ENCODE measurements at places on chromosomes 2 and 18. TPM values are rescaled to one million over a fixed set of nuclear protein-coding genes. Genes with fewer than 3 reads are reported as not detected.
A peak's percentile ranks its signal among the peaks of the same experiment; 100 is the strongest.

The IL1A gene
- total RNA-seq: 0.44 TPM

The FLACC1 gene
- 2.9 TPM for total RNA-seq

The ITPRID2 gene
- total RNA-seq: 67.2 TPM

- DNase-seq: no peak
Measured at GRCh38 chr2:230439590-230439989, 23.6 kb downstream of the SP100 start.

The LRATD1 gene
- total RNA-seq: 10.0 TPM

- no peak for DNase-seq
Measured at GRCh38 chr2:191038241-191038725, 24.3 kb upstream of the STAT1 start.

DNA sequence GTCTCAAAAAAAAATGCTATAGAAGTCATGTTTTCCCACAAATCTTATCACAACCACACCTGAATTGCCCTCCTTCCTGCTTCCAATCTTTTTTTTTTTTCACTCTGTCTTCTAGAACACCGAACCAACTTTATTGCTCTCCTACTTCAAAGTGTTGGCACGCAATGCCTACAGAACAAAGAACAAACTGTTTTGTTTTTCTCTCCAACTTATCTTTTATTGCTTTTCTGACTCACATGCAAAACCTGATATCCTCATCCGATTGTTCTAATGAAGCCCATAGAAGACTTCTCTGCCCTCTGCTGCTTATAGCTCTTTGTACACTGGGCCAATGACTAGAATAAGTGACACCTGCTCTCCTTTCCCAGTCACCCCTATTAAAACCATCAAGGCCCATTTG is 602.8 kb downstream of the EPHA4 start:
- DNase-seq: no peak

DNA sequence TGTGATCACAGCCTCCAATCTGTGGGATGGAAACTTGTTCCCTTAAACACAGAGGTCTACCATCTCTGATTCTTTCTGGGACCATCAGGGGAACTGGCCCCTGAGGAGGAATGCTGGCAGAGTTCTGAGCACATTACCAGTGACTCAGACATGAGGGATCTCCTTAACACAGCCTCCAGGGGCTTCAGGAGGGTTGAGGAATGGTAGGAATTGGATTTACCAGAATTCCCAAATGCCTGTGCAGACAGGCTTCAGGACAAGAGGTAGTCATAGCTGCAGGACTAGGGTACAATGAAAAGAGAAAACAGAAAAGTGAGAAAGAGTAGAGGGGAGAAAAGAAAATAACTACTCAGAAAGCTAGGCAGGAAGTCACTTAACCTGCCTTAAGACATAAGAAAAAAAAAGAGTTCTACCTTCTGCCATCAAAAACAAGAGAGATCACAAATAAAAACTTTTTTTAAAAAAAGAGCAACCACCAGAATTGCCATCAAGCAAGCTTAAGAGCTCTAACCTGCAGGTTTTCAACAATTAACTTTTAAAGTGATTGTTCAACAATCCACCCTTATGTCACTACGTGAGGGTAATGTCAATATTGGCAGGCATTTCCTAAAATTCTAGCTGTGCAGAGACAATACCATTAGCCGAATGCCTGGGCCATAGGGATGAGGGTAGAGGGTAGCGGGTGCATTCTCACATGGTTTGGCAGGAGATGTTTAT is 524.4 kb downstream of the BCL11A start:
- peak; percentile 46 for DNase-seq

The ANKRD62 gene
- not detected for total RNA-seq

The KCNF1 gene
- 0.29 TPM for total RNA-seq

The PROM2 gene
- 1.4 TPM for total RNA-seq

- DNase-seq: no peak
Measured at GRCh38 chr18:74609535-74609934, 11.9 kb downstream of the ZNF407 start.

The DIPK1C gene
- total RNA-seq: 0.16 TPM

GRCh38 chr2:46392561-46393346 is 86.6 kb upstream of the TMEM247 start:
- no peak for DNase-seq

The ANKRD53 gene
- 3.2 TPM for total RNA-seq

GRCh38 chr2:228059735-228060134 is 121.8 kb downstream of the SPHKAP start:
- no peak for DNase-seq

GRCh38 chr18:2515908-2516625 is 55.2 kb downstream of the METTL4 start:
- no peak for DNase-seq

The VIL1 gene
- not detected for total RNA-seq

DNA sequence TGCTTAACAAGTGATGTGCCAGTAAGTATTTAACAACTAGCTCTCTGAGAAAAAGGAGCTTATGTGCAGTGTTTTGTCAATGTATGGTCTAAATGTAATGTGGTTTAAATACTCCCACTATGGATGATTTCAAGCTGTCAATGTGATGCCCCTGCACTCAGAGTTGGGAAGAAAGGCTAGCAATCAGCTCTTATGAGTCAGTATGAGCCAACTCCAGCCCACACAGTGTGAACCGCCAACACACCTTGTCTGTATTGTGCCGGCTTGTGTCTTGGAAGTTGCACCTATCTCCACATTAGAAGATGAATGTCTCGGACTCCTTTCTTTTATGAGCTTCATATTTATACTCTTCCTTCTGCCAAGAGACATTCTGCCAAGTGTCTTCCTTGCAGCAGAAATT is 703.8 kb upstream of the RAB6C start:
- DNase-seq: no peak

DNA sequence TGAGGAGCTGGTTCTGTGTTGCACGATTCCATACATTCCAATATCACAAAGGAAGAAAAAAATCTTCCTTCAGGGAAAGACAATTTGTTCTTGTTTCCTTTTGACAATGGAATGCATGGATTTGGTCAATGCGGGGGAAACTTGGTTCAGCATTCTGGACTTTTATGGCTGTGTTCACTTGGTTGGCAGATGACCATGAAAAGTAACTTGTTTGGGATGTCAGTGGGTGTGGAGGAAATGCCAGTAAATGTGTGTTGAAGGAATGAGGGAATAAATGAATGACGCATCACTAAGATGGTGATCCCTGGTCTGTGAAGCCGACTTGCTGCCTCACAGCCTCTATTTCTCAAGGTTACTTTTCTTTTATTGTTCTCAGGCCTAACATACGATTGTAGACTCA is 53.7 kb downstream of the THUMPD2 start:
- DNase-seq: no peak

DNA sequence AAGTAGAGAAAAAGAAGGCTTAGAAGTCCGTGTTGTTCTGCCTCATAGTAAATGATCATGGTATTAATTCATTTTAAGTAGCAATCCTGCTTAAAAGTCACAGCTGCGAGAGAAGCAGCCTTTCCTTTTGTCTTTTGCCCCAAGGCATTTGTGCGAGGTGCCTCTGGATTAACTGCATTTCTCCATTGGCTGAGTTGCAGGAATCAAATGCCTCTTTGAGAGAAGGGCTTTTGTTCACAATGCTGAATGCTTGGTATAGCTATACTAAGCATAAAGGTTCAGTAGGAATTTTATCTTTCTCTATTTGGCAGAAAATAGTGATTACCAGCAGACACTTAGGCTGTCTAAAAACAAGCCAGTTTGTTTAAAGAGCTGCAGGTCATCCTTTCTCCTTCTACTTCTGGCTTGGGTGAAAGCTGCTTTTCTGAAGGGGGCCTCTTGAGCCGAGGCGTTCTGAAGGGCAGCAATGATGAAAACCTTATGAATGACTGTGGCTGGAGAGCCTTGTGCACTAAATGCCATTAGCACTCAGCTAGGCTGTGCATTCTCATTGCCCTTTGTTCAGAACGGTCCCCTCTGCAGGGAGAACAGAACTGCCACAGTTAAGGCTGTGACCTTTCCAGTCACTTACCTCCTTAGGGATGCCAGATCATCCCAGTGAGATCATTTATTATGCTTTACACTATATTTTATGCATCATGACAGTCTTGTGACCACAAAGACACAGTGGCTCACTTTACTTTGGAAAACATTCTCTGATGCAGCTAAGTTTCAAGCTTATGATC is 68.8 kb upstream of the TMEM87B start:
- no peak for DNase-seq

DNA sequence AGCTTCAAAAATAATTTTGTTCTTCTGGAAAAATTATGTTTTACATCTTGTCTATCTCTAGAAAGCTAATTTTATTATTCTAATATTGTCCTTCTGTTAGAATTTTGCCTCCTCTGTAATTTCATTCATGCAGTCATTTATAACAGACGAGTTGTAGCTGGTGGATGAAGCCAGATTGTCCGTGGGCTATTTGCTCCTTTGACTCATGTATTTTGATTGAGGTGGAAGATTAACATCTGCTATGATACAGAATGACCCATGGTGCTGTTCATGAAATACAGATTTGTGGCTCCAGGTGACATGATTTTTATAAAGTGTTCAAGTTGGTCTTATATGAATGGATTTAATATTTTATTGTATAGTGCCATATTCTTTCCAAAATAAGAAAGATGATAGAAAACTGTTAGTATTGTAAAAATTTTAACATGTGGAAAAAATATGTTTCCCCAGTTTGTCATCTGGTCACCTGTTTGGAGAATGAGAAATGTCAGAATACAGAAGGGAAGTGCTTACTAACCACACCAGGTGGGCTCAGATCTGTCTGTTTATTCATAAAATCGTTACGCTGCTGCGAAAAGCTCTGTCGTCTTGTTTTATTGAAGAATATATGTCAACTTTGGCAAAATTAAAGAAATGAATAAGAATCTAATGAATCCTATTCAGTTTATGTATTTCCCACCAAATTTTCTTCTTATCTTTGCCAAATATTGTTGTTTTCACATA is 20.4 kb upstream of the L3MBTL4 start:
- no peak for DNase-seq

The RASGRP3 gene
- total RNA-seq: 9.3 TPM

DNA sequence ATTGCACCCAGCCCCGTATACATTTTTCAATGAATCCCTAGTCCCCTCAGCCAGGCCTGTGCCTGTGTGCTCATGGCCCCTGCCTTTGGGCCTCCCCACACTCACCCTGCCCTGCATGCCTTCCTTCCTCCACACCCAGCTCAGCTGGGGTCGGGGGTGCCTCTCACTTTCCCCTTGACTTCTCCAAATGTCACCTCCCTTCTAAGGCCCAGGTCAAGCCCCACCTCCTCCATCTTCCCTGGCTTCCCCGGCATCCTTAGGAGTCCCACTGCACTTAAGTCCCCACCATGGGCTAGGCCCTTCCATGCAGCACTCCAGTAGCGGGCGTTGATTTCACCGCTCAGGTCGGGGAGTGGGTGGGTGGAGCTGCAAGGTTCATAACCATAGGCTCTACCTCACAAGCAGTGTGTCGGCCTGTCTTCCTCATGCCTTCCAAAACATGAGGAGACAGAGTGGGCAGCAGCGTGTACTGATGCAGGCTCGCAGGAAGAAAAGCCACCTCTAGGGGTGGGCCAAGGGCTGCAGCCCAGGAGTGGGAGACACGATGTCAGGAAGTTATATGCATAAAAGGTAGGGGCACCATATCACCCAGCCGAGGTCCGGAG is 47.7 kb downstream of the DNMT3A start:
- DNase-seq: no peak
